ENCODE measurements at places on chromosomes 16 and 17. TPM values are rescaled to one million over a fixed set of nuclear protein-coding genes. Genes with fewer than 3 reads are reported as not detected.

- no peak for DNase-seq
- no peak overlapping the region for H3K4me3 ChIP-seq
- no peaks in the 10 kb centered on the region for H3K36me3 ChIP-seq
Measured at GRCh38 chr16:56649820-56650219, 1.9 kb upstream of the MT1B start.

GRCh38 chr17:58630883-58631522 is 60.8 kb downstream of the TEX14 start:
- peak overlapping the region; percentile 61 for H3K4me3 ChIP-seq
- H3K36me3 ChIP-seq: no peaks in the 10 kb centered on the region
- no peaks in the 10 kb centered on the region for H3K27me3 ChIP-seq
- H3K4me1 ChIP-seq: no peaks in the 10 kb centered on the region

- no peaks in the 10 kb centered on the region for H3K36me3 ChIP-seq
- H3K4me1 ChIP-seq: no peaks in the 10 kb centered on the region
- H3K4me3 ChIP-seq: no peak overlapping the region
- H3K27me3 ChIP-seq: no peaks in the 10 kb centered on the region
- H3K27ac ChIP-seq: no peak overlapping the region
Measured at GRCh38 chr17:9693755-9694154, 48.4 kb downstream of the USP43 start.

DNA sequence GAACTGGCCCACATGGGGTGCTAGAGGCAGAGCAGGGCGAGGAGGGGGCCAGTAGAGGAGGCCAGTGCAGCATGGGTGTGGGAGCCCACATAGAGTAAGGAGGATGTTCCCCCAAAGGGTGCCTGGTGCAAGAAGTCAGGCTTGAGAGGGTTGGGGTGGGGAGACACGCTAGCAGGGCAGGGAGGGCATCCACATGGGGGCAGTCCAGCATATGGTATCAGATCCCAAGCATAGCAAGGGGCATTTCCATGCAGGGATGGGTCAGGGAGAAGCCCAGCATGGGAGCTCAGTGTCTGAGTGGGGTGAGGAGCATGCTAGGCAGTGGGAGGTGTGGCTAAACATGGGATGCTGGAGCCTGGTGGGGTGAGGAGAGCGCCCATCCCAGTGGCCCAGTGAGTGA is 213.7 kb downstream of the COPRS start:
- no peaks in the 10 kb centered on the region for H3K36me3 ChIP-seq
- no peak overlapping the region for H3K27ac ChIP-seq
- no peak overlapping the region for H3K4me3 ChIP-seq

DNA sequence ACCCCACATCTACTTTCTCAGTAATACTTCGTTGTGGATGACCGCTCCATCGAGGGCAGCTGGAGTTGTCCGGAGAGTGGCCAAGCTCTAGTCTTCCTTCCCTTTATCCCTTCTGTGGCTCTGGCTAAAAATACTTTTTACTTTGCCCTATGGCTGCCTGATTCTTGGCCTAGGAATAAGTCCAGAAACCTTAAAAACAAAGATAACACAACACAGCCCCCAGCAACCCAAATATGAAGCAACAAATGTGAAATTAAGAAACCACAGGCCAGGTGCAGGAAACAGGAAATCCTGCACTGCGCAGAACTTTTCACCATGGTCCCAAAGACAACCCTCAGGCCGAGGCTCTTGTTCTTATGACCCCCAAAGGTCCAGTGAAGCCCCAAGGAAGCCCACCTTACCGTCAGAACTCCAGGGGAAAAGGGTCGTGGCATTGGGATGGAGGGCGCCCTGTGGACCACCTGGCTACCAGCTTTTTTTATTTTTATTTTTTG is 26.0 kb downstream of the TK2 start:
- no peak for DNase-seq
- peaks cover 22% of the 10 kb centered on the region for H3K4me1 ChIP-seq
- H3K27ac ChIP-seq: peak overlapping the region; percentile 19
- no peaks in the 10 kb centered on the region for H3K27me3 ChIP-seq

- peaks cover 7% of the 10 kb centered on the region for H3K4me1 ChIP-seq
- H3K27me3 ChIP-seq: no peaks in the 10 kb centered on the region
- DNase-seq: no peak
- no peaks in the 10 kb centered on the region for H3K36me3 ChIP-seq
- H3K4me3 ChIP-seq: no peak overlapping the region
- H3K27ac ChIP-seq: no peak overlapping the region
Measured at GRCh38 chr17:18963126-18964017, 11.4 kb downstream of the SLC5A10 start.

GRCh38 chr17:41492351-41492750 is 2.6 kb upstream of the KRT36 start:
- no peaks in the 10 kb centered on the region for H3K4me1 ChIP-seq
- H3K27me3 ChIP-seq: no peaks in the 10 kb centered on the region
- DNase-seq: no peak

GRCh38 chr16:87823181-87823929 is 46.0 kb downstream of the SLC7A5 start:
- H3K36me3 ChIP-seq: no peaks in the 10 kb centered on the region
- no peaks in the 10 kb centered on the region for H3K27me3 ChIP-seq
- H3K4me3 ChIP-seq: no peak overlapping the region
- H3K4me1 ChIP-seq: no peaks in the 10 kb centered on the region
- no peak for DNase-seq

DNA sequence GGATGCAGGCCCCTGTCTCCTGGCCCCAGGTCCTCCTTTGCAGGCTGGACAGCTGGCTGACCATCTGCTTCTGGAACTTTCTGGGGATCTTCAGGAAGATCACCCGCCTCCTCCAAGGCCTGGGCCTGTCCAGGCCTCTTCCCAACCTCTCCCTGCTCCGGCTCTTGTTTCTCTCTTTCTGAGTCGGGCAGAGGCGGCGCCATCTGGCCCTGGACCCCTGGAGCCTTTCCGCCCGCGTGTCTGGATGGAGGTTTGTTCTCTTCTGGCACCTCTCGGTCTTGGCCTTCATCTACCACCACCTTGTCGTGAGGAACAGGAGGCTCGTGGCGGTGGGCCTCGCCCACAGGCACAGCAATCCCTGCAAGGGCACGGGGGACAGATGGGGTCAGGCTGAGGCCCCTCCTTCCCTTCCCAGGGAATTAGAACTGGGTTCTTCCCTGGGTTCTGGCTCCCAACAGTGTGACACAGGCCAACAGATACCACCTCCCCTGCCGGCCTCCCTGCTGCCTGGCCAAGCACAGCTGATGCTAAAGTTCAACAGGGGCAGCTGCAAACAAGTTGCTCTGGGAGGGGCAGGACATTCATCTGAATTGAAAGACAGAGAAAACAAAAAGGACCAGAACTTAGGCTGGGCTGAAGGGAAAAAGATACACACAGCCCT is 13.3 kb downstream of the NDUFAF8 start:
- no peak overlapping the region for H3K27ac ChIP-seq
- no peak overlapping the region for H3K4me3 ChIP-seq
- H3K27me3 ChIP-seq: no peaks in the 10 kb centered on the region

GRCh38 chr16:25066747-25067631 is 44.6 kb upstream of the LCMT1 start:
- peaks cover 6% of the 10 kb centered on the region for H3K4me1 ChIP-seq
- peak overlapping the region; percentile 94 for H3K4me3 ChIP-seq
- DNase-seq: peak; percentile 89
- H3K27ac ChIP-seq: peak overlapping the region; percentile 95
- no peaks in the 10 kb centered on the region for H3K36me3 ChIP-seq
- H3K27me3 ChIP-seq: no peaks in the 10 kb centered on the region

DNA sequence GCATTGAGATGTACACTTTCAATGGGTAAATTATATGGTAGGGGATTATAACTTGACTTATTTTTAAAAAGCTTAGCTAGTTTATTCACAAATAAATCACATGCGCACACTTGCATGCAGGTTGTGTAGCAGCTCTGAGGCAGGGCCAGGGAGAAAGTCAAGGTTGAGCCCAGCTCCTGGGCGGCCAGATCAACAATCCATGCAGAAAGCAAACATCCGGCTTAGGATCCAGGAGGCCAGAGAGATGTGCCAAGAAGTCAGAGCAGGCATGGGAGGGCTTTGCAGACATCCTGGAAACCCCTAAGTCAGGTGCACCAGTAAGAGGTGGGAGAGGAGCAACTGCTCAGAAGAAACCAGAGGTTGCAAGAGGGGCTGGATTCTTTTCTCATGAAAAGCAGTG is 186.5 kb downstream of the AXIN2 start:
- H3K27me3 ChIP-seq: no peaks in the 10 kb centered on the region
- no peak for DNase-seq
- H3K36me3 ChIP-seq: no peaks in the 10 kb centered on the region

- no peak overlapping the region for H3K4me3 ChIP-seq
- no peaks in the 10 kb centered on the region for H3K36me3 ChIP-seq
- no peaks in the 10 kb centered on the region for H3K27me3 ChIP-seq
- H3K4me1 ChIP-seq: no peaks in the 10 kb centered on the region
Measured at GRCh38 chr17:72913142-72913682, 179.3 kb downstream of the SLC39A11 start.

- H3K4me3 ChIP-seq: no peak overlapping the region
- no peaks in the 10 kb centered on the region for H3K27me3 ChIP-seq
Measured at GRCh38 chr17:31508288-31509094, 117.0 kb downstream of the RAB11FIP4 start.

DNA sequence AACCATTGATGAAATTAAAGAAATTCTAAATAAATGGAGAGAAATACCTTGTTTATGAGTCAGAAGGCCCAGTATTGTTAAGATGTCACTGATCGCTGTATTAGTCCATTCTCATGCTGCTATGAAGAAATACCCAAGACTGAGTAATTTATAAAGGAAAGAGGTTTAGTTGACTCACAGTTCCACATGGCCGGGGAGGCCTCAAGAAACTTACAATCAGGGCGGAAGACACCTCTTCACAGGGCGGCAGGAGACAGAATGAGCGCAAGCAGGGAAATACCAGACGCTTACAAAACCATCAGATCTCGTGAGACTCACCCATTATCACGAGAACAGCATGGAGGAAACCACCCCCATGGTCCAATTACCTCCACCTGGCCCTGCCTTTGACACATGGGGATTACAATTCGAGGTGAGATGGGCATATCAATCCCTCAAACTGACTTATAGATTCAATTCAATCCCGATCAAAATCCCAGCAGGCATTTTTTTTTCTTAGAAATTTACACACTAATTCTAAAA is 157.2 kb downstream of the ENGASE start:
- no peak for DNase-seq
- peaks cover 9% of the 10 kb centered on the region for H3K27me3 ChIP-seq
- H3K4me1 ChIP-seq: no peaks in the 10 kb centered on the region
- no peak overlapping the region for H3K4me3 ChIP-seq

DNA sequence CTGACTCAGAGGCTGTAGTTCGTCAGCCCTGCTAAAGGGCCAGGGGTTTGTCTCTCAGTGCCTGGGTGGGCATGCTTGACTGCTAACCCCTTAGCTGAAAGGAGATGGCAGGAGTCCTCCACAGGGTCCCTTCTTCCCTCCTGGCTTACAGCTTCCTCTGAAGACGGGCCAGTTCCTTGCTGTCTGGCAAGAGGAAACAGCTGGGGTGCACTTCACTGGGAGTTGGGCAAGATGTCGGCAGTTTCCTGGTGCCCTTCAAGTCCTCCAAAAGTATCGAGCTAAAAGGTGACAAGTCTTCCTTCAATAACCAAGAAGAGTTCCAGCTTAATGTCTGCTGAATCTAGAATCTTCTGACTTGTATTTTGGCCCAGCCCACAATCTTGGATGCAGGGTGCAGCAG is 23.4 kb downstream of the NUP85 start:
- DNase-seq: peak; percentile 22
- no peaks in the 10 kb centered on the region for H3K4me1 ChIP-seq
- peaks cover 94% of the 10 kb centered on the region for H3K36me3 ChIP-seq
- no peak overlapping the region for H3K27ac ChIP-seq
- no peak overlapping the region for H3K4me3 ChIP-seq
- no peaks in the 10 kb centered on the region for H3K27me3 ChIP-seq

- H3K36me3 ChIP-seq: no peaks in the 10 kb centered on the region
- H3K4me1 ChIP-seq: no peaks in the 10 kb centered on the region
- H3K4me3 ChIP-seq: no peak overlapping the region
- no peaks in the 10 kb centered on the region for H3K27me3 ChIP-seq
Measured at GRCh38 chr16:31377210-31377903, 15.8 kb upstream of the ITGAD start.

DNA sequence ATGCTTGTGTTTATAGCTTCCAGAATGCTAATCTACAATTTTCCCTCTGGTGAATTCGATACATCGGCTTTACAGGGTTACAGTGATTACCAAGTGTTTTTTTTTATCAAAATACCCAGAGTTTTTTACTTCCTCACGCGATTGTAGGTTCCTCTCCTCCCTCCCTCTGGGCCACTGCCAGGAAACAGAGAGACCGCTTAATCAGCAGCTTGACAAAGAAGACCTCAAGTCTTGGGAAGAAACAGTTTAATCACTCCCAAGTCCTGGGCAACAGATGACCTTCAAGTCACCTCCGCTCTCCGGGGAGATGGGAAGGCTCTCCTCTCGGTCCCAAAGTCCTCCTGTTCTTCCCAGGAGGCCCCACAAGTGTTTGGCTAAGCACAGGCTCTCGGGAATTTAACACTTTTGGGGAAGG is 23.5 kb downstream of the SMTNL2 start:
- peak; percentile 81 for DNase-seq
- peak overlapping the region; percentile 84 for H3K27ac ChIP-seq
- peak overlapping the region; percentile 5 for H3K4me3 ChIP-seq
- peaks cover 71% of the 10 kb centered on the region for H3K4me1 ChIP-seq
- no peaks in the 10 kb centered on the region for H3K36me3 ChIP-seq
- no peaks in the 10 kb centered on the region for H3K27me3 ChIP-seq

- H3K36me3 ChIP-seq: no peaks in the 10 kb centered on the region
- no peaks in the 10 kb centered on the region for H3K27me3 ChIP-seq
- H3K27ac ChIP-seq: peak overlapping the region; percentile 64
Measured at GRCh38 chr17:6936370-6937028, 59.4 kb upstream of the ALOX12 start.

GRCh38 chr16:50185005-50185505 is 31.9 kb downstream of the TENT4B start:
- H3K36me3 ChIP-seq: no peaks in the 10 kb centered on the region
- peaks cover 7% of the 10 kb centered on the region for H3K4me1 ChIP-seq
- H3K27ac ChIP-seq: no peak overlapping the region
- no peak overlapping the region for H3K4me3 ChIP-seq
- H3K27me3 ChIP-seq: no peaks in the 10 kb centered on the region

GRCh38 chr16:28098959-28099945 is 35.7 kb upstream of the GSG1L start:
- H3K27ac ChIP-seq: no peak overlapping the region
- no peak for DNase-seq
- H3K36me3 ChIP-seq: peaks cover 80% of the 10 kb centered on the region
- H3K4me3 ChIP-seq: no peak overlapping the region
- H3K27me3 ChIP-seq: no peaks in the 10 kb centered on the region
- H3K4me1 ChIP-seq: no peaks in the 10 kb centered on the region

- no peaks in the 10 kb centered on the region for H3K36me3 ChIP-seq
- no peak overlapping the region for H3K4me3 ChIP-seq
- no peak for DNase-seq
Measured at GRCh38 chr17:48510761-48511604, 19.8 kb downstream of the HOXB1 start.

The CLDN7 gene
- polyA plus RNA-seq: 1.1 TPM

The CCDC200 gene
- 0.38 TPM for polyA plus RNA-seq

The TM4SF5 gene
- not detected for polyA plus RNA-seq

The KRT9 gene
- not detected for polyA plus RNA-seq

The KRTAP2-1 gene
- not detected for polyA plus RNA-seq

The HS3ST6 gene
- polyA plus RNA-seq: not detected

The CETP gene
- polyA plus RNA-seq: not detected

The SHISA9 gene
- polyA plus RNA-seq: 0.03 TPM

The SLC12A3 gene
- polyA plus RNA-seq: 0.01 TPM

The VASN gene
- 3.3 TPM for polyA plus RNA-seq

Data from psoas muscle (tissue), 8 donors.